ENCODE measurements at places on chromosomes 16 and 17.

GRCh38 chr16:65775829-65776228, 590.7 kb upstream of the CDH5 start:
- no peak for DNase-seq

DNA sequence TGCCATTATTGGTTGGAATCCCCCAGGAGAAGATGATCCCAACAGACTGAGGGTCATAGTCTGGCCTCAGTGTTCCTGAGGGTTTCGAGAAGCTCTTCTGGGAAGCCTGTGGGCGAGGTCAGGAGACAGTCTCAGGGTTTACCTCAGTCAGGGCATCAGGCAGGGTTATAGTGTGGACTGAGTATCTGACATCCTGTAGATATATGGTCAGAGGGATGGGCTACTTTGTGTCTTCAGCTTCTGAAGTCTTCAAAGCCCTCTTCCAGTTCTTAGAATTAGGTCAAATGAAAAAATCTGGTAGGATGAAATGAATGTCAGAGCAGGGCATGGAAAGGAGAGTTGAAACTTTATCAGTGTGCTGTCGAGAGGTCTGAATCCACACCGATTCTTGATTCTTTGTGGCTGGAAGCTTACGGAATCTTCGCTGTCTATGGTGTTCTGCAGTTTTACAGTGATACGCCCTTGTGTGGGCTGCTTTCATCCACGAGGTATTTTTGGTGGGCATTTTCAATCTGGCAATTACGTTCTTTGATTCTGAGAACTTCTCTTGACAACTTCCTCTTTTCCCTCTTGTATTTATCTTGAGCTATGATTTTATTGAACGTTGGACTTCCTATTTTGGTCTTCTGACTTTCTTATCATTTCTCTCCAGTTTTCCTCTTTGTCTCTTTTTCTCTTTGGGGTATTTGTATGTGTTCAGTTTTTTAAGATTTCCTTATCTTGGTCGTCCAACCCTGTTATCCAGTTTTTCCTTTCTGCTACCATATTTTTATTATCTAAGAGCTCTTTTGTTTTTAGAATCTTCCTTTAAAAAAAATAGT, 30.4 kb downstream of the BPTF start:
- no peak for DNase-seq

- DNase-seq = no peak
These were observed 24.7 kb downstream of the WSB1 start for GRCh38 chr17:27318633-27319032.

GRCh38 chr17:48513097-48513496, 17.7 kb downstream of the HOXB1 start:
- no peak for DNase-seq

Data from stimulated activated CD8-positive, alpha-beta memory T cell treated with anti-CD3 and anti-CD28 coated beads, Interleukin-12 subunit alpha, Interleukin-12 subunit beta, amount 100 ng/mL, for 1 hour (primary cell).